ENCODE measurements at places on chromosomes 1 and 21.
A peak's percentile ranks its signal among the peaks of the same experiment; 100 is the strongest.

DNA sequence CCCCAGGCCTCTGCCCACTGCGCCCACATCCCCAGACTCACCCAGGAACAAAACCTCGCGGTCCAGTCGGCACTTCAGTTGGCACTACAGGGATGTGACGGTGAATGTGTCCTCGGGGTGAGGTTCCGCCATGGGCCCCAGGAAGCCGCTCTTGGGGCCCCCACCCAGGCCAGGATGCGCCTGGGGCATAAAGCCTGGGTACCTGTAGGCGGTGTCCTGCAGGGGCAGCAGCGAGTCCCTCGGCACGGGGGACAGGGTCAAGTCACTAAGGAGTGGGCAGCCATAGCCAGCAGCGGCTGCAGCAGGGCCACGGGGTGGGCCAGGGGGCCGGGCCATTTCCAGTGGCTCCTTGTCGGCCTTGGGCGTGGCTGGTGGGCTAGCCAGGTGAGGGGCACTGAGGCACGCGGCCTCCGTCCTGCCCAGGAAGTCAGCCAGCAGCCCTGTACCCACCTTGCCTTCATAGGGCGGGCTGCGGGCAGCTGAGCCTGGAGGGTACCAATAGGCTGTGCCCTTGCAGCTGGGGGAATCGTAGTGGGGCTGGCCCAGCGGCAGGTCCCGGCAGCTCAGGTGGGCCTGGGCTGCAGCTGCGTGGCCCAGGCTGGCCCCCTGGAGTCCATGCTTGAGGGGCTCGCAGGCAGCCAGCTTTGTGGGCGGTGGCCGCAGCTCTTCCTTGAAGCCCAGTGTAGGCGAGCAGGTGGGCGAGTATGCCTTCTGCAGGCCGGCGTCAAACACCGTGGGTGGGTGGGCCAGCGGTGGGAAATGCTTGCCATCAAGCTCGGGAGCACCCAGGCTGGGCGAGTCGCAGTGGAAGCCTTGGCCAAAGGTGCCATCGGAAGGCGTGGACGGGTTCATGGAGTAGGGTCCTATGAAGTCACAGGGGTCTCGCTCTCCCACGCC, 56.5 kb downstream of the AHDC1 start:
- no peak for DNase-seq

DNA sequence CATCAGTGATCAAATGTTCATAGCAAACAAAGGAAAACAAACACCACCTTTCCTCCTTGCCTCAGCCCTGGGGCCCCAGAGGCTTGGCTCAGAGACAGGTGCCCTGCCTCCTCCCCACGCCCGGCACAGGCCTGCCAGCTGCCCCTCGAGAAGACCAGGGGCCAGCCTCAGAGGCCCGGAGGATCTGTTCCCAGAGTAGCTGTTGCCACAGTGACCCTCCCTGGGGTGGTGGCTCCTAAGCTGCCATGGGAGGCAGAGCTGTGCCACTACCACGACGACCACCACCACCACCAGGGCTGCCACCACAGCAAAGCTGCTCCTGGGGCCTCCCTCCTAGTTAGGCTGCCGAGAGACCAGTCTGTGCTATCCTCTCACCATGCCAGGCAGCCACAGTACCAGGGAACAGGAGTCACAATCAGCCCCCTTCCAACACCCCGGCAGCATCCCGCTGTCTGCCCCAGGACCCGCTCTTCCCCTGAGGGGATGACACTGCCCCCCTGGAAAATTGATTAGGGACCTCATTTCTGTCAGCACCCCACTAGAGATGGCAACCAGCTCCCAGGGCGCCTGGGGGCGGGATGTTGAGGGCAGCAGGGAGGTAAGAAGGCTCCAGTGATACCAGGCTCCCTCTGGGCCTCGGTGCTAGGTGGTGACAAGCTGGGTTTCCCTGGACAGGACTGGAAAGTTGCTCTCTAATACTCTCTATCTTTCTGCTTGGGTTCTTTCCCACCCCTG, 30.5 kb downstream of the KCNC4 start:
- DNase-seq = no peak

DNA sequence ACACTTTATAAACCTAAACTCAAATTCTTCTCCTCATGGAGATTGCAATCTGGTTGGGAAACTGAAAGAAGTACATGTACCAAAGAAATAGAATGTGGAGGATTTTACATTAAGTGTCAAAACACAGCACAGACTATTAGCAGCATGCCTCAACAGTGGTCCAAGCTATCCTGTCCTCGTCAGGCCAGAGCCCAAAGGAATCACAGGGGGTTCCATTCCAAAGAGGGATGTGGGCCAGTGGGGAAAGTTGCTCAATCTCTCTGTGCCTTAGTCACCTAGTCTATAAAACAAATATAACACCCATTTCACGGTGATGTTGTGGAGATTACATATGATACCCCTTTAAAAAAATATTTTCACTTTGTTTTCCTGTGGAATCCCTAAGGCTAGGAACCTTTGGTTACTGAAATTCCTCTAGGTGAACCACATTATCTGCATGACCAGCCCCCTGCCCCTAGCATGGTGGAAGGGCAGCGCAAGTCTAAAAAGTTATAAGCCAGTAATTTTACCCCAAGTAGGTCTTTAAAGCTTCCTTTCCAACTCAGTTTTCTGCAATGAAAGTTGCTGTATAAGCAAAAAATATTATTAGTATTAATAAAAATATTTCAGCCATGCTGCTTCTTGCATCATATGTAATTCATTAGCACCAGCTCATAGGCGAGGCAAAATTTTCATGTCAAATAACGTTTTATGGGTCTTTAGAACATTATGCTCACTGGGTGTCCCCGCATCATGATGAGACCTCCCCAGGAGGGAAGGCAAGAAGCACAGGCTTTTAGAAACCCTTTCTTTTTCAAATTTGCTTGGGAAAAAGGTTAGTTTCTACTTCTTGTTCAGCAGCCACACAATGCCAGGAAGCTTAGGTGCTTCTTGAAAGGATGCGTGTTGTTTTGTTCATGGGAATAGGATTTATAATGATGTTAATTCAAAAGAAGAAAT, 548.8 kb upstream of the PKN2 start:
- DNase-seq = no peak

- peak; percentile 62 for DNase-seq
Observed at GRCh38 chr21:37257967-37258877, 8.9 kb downstream of the VPS26C start.

DNA sequence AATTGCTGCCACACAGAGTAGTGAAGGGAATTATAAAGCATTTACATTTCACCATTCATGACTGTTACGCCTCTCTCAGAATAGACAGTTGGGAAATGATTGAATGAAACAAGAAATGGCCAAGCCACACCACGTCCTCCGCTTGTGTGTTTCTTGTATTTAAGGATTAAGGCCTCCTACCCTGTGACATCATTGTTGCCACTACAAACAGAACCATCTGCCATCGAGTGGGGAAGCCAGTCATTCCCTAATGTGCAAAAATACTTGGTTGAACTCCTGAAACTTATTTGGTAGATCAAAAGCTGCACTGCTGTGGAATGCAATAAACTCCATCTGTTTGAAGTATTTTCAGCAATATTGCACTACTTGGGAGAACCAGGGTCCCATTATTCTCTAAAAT, 99.0 kb upstream of the C1orf105 start:
- no peak for DNase-seq

DNA sequence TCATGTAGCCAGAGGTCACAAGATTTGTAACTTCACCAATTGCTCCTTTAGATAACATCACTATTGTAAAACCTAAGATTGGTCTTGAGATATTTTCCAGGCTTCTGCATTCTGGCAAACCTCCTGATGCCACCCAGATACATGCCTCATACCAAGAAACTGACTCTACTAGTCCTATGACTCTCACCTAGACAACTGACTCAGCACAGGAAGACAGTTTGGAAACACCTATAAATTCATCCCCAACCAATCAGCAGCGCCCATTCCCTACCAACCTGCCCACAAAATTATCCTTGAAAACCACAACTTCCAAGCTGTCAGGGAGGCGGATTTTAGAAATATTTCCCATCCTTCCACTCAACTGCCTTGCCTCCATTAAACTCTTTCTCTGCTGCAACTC, 2.6 kb downstream of the NME7 start:
- DNase-seq = no peak

DNA sequence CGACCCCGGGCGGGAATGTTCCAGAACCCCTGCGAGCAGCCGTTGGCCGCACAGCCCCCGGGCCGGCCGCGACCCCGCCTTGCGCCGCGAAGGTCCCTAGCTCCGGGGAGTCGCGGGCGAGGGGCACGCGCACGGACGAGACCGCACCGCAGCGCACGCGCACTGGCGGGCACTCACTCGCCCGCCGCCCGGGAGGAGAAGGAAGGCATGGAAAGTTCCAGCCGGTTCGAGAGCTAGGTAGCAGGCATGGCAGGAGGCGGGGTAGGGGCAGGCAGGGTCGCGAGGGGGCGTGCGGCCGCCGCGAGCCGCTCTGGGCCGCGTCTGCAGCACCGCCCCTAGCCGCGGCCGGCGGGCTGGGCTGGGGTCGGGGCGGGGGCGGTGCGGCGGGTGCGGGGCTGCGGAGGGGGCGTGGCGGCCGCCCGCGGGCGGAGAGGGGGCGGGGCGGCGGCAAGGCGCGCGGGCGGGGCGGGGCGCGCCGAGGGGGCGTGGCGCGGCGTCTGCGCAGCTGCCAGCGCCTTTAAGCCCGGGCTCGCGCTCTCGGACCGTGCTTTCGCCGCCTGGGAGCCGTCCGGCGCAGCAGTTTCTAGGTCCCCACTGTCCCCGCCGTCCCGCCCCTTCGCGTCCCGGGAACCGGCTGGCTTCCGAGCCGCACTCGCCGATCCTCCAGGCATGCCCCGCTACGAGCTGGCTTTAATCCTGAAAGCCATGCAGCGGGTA, at the start of the genes MRPS6 and SLC5A3:
TSS of gene MRPS6 (plus strand) at position 547 of the 717 bp plus-strand sequence. CDS start at position 670, 123 bp downstream.
TSS of gene SLC5A3 (plus strand) at position 547 of the 717 bp plus-strand sequence. CDS start 21,621 bp downstream, outside the sequence.
- DNase-seq = peak; percentile 63

- no peak for DNase-seq
Observed at GRCh38 chr1:12620488-12620865, 2.5 kb upstream of the DHRS3 start.

- DNase-seq = no peak
Observed at GRCh38 chr1:233393926-233394680, 66.6 kb downstream of the MAP3K21 start.

- no peak for DNase-seq
Observed at GRCh38 chr1:180889325-180889724, 23.4 kb upstream of the KIAA1614 start.

DNA sequence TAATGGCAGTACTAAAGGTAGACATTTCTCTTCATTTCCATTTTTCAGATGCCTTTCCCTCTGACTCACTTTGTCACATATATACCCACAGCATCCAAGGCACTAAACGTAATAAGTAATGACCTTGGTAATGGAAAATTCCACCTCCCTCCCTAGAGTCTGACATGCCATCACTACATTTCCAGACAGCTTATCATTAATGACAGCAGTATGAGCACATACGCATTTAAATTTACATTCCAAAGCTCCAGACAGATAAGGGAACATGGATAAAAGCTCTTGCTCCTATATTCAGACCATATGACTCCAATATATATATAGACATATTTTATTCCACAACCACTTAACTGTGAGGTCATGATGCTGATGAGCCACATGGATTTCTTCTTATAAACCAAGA, 191.7 kb upstream of the GORAB start:
- DNase-seq = no peak

DNA sequence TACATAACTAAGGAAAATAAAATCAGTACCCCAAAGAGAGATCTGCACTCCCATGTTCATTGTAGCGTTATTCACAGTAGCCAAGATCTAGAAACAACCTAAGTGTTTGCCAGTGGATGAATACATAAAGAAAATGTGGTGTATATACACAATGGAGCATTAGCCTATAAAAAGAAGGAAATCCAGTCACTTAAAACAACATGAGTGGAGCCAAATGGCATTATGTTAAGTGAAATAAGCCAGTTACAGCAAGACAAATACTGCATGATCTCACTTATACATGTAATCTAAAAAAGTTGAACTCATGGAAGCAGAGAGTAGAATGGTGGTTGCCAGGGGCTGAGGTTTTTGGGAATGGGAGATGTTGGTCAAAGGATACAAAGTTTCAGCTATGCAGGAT, 508.3 kb upstream of the B3GALT2 start:
- DNase-seq = no peak

GRCh38 chr1:43137445-43138052, 34.5 kb downstream of the EBNA1BP2 start:
- no peak for DNase-seq

- DNase-seq = no peak
Observed at GRCh38 chr1:180265871-180266270, 35.8 kb downstream of the LHX4 start.

GRCh38 chr1:32536117-32536516, 3.1 kb upstream of the ZBTB8A start:
- DNase-seq = no peak

DNA sequence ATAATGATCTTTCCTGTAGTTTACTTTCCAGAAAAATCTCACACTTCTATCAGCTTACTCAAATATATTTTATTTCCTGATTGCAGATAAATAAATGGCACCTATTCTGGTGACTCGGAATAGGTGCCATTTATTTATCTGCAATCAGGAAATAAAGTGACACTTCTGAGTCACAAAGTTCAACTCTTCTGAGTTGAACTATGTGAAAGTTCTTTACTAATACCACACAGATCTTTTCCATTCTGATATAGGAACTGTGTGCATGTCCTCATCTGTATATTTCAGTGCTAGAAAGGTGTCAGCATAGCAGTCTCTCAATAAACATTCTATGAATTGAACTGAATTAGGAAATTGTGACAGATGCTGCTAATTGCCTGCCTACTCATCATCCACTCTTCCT, 4.9 kb upstream of the VCAM1 start:
- no peak for DNase-seq

GRCh38 chr1:216034506-216034905, 388.7 kb downstream of the USH2A start:
- DNase-seq = no peak

DNA sequence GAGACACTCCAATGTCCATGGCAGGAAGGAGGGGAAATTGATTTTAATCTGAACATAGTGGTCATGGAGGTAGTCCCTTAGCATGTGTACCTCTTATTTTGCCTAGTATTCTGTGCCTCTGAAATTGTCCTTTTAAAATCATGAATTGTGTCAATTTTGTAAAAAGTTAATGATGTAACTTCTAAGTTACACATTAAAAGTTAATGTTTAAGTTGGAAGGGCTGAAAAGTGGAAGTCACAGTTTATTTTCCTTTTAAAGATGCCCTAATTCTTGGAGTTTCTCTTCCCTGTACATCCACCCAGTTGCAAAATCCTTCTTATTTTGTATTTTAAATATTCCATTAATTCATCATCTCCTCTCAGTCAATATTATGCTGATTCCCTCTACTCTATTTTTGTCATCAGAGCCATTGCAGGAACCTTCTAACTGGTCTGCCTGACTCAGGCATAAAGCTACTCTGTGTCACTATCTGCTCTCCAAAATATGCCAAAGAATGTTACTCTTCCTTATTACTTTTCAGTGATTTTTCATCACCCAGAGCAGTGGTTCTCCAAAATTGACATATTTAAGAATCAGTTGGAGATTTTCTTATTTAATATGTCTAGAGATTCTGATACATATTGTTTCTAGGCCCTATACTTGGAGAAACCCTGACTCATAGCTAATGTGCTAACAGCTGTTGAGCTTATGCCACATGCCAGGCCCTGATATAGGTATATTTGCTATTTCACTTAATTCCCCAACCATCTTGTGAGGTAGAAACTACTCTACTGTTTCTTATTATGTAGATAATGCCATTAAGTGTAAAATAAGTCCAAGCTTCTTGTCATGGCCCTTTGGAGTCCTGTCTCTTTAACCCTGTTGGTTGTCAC, 5.1 kb downstream of the HOOK1 start:
- no peak for DNase-seq

- no peak for DNase-seq
Observed at GRCh38 chr1:67684526-67685066, 405 bp upstream of the GADD45A start.

- DNase-seq = no peak
Observed at GRCh38 chr1:9671377-9672140, 20.0 kb downstream of the PIK3CD start.

Data from activated CD8-positive, alpha-beta memory T cell treated with anti-CD3 and anti-CD28 coated beads for 1 hour (primary cell).